ENCODE measurements at places on chromosomes 4 and X.

DNA sequence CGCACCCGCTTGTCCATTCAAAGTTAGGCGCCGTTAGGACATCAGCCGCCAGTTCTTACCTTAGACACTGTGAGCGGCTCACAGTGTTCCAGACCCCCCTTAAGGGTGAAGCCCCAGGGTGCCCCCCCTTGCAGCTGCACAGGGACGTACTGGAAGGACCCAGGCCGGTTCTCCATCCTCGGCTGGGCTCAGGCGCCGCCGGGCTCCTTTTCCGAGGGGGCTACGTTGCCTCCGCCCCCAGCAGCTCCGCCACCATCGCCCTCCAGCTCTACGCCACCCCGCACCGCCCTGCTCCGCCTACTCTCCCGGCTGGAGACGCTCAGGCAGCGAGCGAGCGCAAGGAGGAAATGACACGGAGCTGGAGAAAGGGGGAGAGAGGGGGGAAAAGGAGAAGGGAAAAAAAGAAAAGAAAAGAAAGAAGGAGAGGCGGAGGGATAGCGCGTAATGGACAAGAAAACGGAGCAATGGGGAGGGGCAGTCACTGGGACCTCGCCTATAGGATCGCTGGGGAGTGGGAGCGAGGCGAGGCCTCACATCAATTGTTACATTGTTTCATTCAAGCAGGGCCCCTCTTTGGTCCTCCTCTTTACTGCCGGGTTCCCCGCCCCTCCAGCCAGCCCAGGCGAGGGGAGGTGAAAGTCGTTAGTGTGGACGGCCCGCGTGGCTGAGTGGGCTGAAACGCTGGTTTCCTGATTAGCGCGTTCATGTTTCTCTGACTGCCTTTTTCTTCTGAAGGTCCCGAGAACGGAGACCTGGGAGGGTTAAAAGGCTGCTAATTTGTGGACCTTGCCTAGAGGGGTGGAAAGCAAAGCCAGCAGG is at the start of gene SHROOM4:
Gene SHROOM4 (minus strand): TSS at position 352 of the 819 bp plus-strand sequence. CDS start 176 bp downstream, at position 176.
- DNase-seq, result peak; percentile 58

DNA sequence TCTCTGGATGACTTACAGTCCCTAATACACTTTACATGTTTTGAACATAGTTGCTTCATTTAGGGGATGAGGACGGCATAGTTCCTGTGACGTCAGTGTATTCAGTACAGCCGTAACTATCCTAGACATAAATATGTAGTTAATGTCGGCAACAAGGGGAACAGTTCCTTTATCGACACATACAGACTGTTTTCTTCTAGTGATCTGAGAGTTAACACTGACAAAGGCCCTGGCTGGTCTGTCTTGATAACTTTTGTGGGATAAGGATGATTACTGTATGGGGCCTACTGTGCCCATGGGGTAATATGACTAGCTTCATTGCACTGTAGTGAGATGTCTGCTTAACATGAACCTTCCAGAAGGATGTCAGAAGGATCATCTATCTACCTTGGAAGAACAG is 131.2 kb downstream of the ZNF518B start:
- DNase-seq, result no peak

GRCh38 chrX:72620550-72621145 is 48.0 kb upstream of the HDAC8 start:
- DNase-seq, result peak; percentile 33

- no peak for DNase-seq
Observed at GRCh38 chr4:83370640-83370906, 35.9 kb upstream of the HPSE start.

DNA sequence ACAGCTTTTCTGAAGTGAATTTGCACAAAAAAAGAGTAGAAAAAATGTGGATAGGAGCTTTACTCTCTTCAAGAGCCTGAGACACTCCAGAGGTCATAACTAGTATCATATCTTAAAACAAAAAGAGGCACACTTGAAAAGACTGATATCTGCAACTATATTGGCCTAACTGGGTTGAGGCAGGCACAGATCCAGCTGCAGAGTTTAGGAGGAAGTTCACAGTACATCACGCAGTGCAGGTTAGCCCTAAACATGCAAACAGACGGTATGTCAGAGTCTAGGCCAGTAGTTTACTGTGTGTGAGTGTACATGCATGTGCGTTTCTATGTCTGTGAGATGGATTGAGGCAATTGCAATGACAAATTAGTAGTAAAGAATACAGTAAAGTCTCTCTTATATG is 24.2 kb upstream of the CT47A1 start:
- no peak for DNase-seq

DNA sequence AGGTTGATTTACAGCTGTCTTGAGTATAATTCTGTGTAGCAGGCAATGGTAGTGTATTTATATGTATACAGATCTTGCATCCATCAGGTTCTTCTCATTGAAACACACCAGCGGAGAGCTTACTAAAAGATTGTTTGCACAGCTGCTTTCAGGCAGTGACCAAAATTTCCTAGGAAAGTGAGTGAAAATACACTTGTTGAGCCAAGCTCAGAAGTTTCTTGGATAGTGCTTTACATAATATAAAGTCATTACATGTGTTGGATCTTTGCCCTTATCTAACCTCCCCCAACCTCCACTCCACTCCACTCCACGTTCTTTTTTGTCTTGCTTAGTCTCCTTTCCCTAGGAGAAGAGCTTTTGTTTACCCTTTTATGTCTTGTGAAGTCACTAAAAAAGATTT is 34.1 kb downstream of the CNKSR2 start:
- no peak for DNase-seq

DNA sequence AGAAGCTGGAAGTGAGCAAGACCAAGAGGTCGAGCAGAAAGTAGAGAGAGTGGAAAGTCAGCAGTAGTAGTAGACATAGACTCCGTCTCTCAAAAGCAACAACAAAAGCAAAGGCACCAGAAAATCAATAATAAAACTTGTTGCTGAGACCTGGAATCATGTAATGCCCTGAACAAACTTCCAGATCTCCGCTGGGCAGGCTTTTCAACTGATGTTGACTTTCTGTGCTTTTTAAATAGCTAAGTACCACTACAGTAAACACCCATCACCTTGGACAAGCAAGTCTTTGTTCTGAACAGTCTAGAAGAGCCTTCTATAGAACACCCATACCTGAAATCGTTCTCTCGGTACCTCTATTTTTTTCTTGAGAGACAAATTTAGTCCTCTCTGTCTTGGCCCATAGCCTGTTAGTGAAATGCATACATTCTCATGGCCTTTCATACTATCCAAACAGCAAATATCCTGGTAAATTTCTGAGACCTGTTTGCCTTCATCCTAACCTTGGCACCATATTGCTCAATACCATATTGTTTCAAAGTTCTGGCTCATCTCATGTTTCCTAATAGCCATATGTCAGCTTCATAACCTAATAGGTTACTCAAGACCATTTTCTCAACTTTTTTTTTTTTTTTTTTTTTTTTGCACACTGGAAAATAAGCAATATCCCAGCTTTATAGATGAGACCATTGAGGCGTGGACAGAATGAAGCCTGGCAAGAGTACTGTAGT is 200.6 kb upstream of the RBPJ start:
- DNase-seq, result no peak

DNA sequence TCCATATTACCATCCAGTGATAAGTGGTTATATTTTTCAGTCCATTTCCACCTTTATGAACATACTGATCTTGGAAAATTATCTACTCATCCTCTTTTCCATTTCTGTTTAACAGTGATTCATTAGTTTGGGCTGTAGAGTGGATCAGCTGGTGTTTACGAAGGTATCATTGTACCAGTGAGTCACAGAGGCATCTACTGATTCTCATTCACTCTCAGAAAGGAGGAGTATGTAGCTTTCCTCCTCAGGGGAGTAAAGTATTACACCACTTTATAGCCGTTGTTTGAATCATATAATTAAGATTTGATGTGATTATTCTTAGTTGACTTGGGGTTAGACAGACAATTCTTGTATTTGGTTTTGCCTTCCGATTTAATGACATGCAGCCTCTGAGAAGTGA is 74.7 kb downstream of the GALNT7 start:
- no peak for DNase-seq
